ENCODE measurements at places on chromosomes 7 and 10.

GRCh38 chr10:94123258-94123995 is 129.7 kb downstream of the PLCE1 start:
- DNase-seq = no peak

- DNase-seq = no peak
Measured at GRCh38 chr10:102579328-102579727, 65.0 kb upstream of the TRIM8 start.

GRCh38 chr10:62307635-62308034 is 39.0 kb upstream of the RTKN2 start:
- no peak for DNase-seq

- no peak for DNase-seq
Measured at GRCh38 chr10:44398747-44399658, 14.1 kb upstream of the CXCL12 start.

- DNase-seq = no peak
Measured at GRCh38 chr7:28708033-28708951, 249.8 kb downstream of the TRIL start.

DNA sequence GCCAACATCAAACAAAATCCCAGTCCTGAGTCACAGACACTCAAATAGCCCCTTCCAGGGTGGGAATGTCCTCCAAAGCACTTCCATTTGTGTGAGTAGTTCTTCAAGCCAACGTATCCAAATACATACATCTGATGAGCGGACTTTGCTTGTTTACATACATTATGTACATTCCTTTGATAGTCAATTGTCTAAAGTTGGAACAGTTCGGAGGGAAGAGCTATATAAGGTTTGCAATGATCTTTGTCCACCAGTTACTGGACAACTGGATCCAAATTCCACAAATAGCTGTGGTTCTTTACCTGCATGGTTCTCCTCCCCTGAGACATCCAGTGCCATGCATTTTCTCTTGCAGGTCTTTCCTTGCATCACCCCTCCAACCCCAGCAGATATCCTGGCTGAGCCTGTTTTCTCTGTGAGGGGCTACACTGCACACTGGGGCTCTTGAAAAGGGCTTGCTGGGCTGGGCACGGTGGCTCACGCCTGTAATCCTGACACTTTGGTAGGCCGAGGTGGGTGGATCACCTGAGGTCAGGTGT is 4.7 kb upstream of the MGMT start:
- no peak for DNase-seq

DNA sequence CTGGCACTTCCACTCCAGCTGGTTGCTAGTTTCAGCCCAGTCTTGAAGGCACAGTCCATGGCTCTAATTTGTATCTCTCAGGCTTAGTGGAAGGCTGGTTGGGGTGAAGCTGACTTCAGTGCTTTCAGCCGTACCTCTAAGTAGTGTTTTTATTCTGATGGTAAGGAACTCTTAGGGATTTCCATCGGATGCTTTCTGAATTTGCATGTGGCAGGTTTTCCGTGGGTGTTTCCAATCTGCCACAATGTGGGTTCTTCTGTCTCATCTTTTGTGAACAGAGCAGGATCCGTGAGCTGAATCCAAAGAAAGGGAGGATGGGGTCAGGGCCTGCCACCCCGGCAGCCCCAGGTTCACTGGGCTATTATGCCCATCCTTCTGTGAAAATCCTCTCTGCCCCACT is 607.9 kb upstream of the MKI67 start:
- DNase-seq = no peak

- DNase-seq = no peak
Measured at GRCh38 chr7:123198668-123199652, 809 bp downstream of the SLC13A1 start.

DNA sequence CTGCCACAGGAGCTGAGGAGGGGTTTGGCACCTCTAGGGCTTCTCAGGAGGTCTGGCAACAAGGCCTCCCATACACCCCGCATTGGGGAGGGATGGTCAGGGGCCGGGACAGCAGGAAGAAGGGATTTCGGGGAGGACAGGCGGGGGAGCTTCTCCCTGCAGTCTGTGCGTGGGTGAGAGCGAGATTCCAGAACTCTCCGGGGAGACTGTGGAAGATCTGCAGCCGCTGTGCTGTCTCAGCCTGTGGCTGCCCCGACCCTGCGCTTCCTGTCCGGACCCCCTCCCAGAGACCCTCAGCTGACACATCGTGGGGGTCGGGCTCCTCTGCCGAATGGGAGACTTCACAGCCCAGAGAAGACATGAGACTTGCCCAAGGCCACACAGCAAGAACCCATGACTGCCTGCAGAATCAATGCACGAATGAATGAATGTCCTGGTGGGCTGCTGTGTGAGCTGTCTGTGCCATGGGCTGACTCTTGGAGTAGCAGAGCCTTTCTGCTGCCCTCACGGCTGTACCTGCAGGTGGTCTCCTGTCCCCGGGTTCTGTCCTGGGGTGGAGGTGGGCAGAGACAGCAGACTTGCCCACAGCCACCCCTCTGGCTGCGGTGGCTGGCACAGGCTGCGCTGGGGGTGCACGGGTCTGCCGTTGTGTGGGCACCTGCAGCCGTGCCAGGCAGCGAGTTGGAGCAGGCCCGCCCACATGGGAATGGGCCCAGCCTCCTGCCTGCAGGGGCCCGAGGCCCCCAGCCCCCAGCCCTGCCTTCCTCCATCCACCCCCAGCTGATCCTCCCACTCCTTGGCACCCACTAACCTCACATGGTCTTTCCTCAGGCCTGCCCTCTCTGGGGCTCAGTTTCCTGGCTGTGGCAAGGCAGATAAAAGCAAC is 16.3 kb upstream of the LFNG start:
- no peak for DNase-seq
